ENCODE measurements at places on chromosomes 5 and 9. TPM values are rescaled to one million over a fixed set of nuclear protein-coding genes. Genes with fewer than 3 reads are reported as not detected.
A peak's percentile ranks its signal among the peaks of the same experiment; 100 is the strongest.

GRCh38 chr9:70439991-70440706 is 25.7 kb upstream of the KLF9 start:
- DNase-seq: no peak

The STPG3 gene
- not detected for total RNA-seq

DNA sequence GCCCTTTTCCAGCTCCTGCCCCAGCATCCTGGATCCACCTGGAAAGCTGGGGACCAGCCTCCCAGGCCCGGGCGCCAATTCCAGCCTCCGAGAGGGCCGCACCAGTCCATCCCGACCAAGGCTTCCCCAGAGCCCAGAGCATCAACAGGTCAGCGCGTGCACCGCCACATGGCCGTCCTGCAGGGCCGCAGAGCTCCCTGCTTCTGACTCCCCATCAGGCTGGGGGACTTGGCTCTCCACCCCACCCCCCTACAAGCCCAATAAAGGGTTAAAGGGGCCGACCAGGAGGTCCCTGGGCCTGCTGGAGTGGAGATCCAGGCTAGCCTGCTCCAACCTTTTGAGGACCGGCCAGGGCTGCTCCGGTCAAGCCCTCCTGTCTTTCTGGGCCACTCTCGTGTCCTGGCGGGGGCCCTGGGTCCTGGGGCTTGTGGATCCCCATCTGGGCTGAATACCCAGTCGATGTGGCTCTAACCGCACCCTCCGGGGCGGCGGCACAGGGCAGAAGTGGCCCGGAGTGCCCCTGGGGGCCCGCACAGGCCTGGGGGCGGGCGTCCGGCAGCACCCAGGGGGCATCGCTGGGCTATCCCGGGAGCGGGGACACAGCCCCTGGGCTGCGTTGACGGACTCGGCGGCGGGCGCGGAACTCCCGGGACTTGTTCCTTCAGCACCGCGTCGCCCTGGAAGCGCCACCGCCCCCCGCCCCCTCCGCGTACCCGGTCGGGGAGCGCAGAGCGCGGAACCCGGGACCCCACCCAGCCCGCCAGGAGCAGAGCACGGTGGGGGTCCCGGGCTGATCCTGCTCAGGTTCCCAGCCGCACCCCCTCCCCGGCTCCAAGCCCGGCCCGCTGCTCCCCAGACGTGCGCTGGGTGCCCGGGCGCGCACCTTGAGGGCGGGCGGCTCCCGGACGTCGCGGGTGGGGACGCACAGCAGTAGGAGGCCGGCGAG is 590 bp downstream of the ENTPD2 start:
- no peak for DNase-seq

DNA sequence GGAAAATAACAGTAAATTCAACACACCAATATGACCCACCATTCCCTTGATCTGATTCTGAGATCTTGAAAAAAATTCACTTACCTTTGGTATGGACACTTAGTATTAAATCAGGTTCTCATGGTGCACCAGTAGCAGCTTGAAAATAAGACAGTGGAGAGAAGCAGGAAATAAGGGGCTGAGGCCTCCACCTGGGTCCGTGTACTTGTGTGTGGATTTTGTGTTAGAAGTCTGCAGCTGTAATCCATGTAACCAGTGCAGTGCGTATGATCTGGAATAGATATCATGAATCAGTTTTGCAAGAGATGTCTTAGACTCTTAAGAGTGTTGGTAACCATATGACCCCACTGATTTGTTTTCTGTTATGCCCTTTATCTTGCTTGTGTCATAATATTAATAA is 107.1 kb downstream of the FBXL7 start:
- DNase-seq: no peak

The ALDH1B1 gene
- total RNA-seq: 9.1 TPM

DNA sequence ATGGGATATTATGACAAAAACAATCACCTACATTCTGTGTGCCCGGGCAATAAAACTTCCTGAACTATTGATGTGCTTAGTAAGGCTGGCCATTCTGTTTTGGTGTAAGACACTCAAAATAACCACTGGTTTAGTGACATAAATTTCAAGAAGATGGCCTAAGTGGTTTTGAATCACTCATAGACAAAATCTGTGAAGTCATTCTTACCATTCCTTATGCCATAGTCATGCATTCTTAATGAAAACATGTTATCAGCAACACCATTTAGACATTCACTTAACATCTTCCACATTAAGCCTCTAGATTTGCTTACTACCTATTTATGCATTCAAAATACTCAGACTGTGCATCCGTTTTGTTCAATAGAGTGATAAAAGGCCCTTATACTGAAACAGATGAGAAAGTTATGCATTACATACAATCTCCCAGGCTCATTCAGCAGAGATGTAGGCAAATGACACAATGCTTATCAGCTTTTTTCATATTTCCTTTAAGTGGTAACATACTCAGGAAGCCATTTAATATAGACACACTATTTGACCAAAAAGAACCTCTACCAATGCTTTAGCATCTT is 848.8 kb upstream of the DMAC1 start:
- no peak for DNase-seq

DNA sequence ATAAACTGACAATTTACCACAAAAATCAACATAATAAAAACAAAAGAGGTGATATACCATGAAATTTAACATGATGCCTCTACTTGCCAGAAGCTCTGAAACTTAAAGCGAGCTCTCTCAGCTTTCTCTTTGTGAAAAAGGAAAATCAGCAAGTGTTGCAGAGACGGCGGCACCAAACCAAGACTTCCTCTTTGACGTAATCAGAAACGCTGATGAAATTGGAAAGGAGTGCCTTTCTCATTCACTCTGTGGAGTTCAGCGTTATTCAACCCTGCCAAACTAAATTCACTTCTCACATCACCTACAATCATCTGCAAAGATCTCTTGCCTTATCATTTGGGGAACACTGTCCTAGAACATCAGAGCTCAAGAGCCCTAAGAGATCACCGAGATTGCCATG is 32.2 kb downstream of the ANXA6 start:
- DNase-seq: no peak

The PTBP3 gene
- total RNA-seq: 58.9 TPM

DNA sequence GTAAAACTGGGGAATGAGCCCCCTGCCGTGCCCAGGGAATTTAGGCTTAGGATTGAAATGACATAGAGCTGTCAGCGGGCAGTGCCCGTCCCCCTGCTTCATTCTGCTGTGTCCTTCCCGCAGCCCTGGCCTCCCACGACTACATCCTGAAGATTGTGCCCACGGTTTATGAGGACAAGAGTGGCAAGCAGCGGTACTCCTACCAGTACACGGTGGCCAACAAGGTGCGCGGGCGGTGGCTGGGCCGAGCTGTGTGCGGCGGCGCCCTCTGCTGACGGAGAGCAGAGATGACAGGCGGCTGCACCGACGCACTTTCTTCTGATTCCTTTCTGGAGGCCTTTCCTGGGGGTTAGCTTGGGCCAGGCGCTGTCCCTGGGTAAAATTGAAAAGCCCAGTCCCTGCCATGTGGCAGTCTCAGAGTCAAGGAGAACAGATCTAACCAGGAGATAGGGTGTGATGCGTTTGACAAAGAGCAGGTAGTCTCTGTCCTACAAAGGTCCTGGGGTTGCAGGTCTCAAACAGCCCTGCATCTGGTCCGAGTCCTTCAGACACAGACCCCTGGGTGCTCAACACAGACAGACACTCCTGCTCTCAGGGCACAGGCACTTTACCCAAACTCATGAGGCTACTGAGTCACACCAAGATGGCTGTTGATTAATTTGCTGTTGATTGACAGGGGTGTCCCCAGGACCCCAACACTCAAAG is 26.8 kb upstream of the RPL26L1 start:
- peak; percentile 88 for DNase-seq

GRCh38 chr5:78841767-78842166 is 143.3 kb downstream of the ARSB start:
- DNase-seq: no peak

- DNase-seq: no peak
These were observed 118.1 kb downstream of the ADAMTS2 start for GRCh38 chr5:179227229-179227579.

GRCh38 chr5:98513380-98513779 is 260.1 kb upstream of the RGMB start:
- no peak for DNase-seq

- no peak for DNase-seq
These were observed 408.3 kb downstream of the ENC1 start for GRCh38 chr5:74232276-74232675.

The DMRT3 gene
- not detected for total RNA-seq

The TMEM171 gene
- 0.27 TPM for total RNA-seq

The PCDHGB4 gene
- 25.1 TPM for total RNA-seq

DNA sequence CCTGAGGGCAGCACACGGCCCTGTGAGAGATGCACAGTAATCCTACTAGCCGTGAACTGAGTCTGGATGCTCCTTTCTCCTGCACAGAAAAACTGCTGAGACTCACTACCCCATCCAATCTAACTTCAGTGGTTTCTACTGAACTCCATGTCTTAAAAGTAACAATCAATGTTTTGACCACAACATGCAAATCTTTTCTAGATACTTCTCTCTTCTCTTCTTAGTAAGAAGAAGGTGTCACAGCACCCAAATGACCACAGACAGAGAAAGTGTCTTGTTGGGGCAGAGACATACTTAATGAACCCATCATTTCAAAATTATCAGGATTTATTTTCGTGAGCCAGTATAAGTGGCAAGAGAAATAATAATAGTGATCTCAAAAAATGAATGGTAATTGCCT is 285.8 kb upstream of the MEF2C start:
- DNase-seq: no peak

DNA sequence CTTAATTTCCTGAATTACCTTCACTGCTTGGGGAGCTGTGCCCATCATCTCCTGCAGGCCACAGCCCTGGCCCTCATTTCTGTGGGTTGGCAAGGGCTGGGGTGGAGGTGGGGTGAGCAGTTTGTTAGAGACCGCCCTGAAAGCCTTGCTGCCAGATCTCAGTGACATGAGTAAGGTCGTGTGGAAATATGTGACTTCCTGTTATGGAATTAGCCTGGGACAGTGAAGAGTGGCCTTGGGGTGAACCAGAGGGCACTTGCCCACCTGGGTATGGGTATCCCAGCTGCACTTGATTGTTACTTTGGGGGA is 2.5 kb upstream of the HNRNPAB start:
- DNase-seq: no peak

- no peak for DNase-seq
These were observed 65.4 kb upstream of the KLF9 start for GRCh38 chr9:70479880-70480291.

The REEP5 gene
- 49.7 TPM for total RNA-seq

The IL31RA gene
- total RNA-seq: not detected

DNA sequence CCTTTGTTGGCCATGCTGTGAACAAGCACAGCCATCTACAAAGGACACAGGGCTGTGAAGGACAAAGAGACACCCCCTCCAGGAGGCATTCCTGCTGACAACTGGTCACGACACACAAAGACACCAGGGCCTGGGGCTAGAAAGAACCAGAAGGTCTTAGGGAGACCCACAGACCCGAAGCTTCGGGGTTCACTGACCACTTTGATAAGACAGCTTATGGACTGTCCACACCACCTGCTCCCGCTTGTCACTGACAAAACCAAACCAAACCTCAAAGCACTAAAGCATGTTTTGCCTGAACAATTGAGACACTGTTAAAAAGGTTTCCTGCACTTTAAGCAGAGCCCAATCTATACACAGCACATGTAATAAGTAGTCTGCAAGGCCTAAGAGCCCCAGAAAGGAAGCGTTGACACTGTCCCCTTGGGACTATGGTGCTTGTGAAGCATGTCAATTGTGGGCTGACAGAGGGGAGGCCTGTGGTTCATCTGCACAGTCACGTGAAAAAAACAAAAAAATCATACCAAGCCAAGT is 185.0 kb downstream of the GAPVD1 start:
- no peak for DNase-seq

DNA sequence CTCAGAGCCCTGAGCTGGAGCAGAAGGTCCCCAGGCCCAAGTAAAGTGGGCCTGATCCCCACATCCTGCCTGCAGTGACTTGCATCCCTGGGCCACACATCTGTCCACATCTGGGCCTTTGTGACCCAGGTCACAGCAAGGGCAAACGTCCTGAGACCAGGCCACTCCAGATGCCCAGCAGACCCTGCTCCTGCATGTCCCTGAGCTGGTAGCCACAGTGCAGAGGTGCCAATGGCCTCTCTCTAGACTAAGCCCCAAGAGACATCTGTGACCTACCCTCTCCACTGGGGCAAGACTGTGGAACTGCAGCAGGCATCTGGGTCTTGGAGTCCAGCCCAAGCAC is 2.5 kb downstream of the FLT4 start:
- no peak for DNase-seq

The DRD1 gene
- 1.3 TPM for total RNA-seq

The TESK1 gene
- total RNA-seq: 14.8 TPM

- no peak for DNase-seq
These were observed 7.8 kb downstream of the LIX1 start for GRCh38 chr5:97134634-97135033.

DNA sequence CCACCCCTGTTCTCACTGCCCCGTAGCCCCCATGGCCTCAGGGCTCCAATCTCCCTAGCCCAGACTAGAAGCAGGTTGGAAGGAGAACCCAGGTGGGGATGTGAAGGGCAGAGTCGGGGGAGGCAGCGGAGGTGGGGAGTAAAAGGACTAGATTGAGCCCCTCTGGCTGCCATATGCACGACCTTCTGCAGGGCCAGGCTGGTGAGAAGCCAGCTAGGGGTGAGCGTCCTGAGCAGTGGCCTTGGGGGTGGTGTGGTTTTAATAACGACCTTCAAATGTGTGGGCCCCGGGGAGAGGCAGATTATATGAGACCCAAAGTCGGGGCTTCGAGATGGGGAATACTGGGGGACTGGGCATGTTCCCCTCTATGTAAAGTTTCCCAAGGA is 139.5 kb downstream of the C9orf50 start:
- no peak for DNase-seq

The SMIM33 gene
- not detected for total RNA-seq

DNA sequence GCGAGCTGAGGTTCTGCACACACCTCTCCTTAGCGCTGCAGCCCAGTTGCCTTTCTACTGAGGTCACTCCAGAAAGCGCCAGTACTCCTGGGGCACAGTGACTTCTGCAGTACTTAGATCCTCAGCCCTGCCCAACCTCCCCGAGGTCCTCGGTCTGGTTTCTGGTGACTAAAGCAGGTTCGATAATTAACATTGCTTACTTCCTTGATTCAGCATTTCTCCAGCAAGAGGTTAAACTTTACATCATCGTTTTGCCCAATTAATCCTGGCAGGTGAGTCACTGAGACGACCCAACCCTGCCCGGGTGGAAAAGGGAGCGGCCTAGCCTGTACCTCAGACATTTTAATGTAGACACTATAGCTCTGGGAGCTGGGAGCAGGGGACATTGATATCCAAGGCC is 77.6 kb downstream of the PLAC8L1 start:
- DNase-seq: no peak

DNA sequence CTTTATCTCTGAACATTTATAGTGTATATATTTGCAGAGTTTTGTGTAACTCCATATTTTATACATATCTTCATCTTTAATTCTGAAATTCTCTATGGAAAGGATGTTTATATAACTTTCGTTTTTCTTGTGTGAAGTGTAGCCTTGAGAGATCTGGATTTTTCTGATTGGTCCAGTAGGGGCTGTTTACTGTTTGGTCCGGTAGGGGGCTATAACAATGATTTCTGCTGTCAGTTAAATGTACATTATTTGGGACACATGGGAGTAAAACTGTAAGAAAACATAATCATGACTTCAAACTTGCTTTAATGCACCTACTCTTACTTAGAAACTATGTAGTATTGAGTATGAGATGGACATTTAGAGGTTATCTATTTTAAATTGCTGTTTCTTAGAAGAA is 527.1 kb upstream of the ARRDC3 start:
- no peak for DNase-seq

The MVB12B gene
- 41.7 TPM for total RNA-seq

The ECM2 gene
- 10.1 TPM for total RNA-seq

The EDIL3 gene
- 72.4 TPM for total RNA-seq

The PAPPA gene
- total RNA-seq: 0.36 TPM

All from cerebellum (tissue), 4 donors.